ENCODE measurements at places on chromosomes 6 and 20.

- no peak for DNase-seq
These were observed 6.6 kb downstream of the MYL9 start for GRCh38 chr20:36548006-36548315.

- DNase-seq, result no peak
These were observed 132.4 kb downstream of the CDH26 start for GRCh38 chr20:60090631-60091030.

DNA sequence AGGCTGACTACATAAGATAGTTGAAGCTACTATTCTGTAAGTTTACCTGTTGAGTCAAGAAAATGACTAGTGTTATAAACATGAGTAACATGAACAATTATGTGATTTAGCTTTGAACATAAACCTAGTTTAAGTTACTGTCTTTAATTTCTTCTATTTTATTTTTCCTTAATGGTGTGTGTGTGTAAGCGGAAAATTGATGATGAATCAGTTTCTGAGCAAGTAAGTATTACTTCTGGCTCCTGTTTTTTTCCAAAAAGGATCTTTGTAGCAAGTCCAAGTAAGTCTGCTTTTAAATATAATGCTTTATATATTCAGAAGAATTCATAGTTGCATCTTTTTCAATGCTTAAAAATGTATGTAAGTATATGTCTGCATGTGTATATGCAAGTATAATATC lies 786.8 kb downstream of the EYS start:
- no peak for DNase-seq

DNA sequence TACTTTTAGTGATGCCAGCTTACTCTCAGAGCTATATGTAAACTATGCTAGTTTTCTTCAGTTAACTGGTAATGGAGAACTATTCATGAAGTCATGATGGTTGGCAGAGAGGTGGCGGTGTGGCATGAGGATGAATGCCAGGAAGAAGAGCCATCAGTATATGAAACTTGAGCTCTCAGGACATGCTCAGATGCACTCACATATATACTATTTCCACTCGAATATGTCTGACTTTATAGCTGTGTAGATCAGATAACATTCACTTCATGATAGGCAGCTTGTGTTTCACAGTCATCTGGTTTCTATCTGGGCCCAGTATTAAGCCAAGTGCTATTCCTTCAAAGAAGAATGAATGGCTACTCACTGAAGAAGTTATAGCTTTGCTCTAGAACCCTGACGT lies 46.2 kb upstream of the CEP85L start:
- no peak for DNase-seq

Data from activated effector memory CD4-positive, alpha-beta T cell treated with anti-CD3 and anti-CD28 coated beads, Interleukin-2, amount 50 U/mL, for 16 hours (primary cell).